Coronary artery (tissue), 2 donors: ENCODE measurements at places on chromosomes 7 and 10.

DNA sequence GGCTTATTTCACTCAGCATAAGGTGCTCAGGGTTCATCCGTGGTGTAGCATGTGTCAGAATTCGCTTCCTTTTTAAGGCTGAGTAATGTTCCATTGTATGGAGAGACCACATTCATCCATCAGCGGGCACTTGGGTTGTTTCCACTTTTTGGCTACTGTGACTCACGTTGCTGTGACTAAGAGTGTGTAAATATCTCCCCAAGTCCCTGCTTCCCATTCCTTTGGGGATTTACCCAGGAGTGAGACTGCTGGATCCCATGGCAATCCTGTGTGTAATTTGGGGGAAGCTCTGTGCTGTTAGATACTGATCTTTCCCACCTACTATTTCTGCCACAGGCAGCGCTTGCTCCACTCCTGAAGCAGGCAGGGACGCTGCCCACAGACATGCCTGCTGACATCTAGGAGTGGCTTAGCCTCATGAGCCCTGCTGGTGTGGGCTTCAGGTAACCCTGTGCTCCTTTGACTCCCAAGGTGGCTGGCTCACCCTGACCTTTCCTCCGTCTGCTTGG lies 346.0 kb downstream of the FRMD4A start:
- DNase-seq: peak; percentile 62

GRCh38 chr10:119362122-119362521 lies 154.8 kb downstream of the GRK5 start:
- DNase-seq: no peak

- no peak for DNase-seq
Observed at GRCh38 chr10:79403441-79404230, 41.8 kb downstream of the ZCCHC24 start.

- DNase-seq: no peak
Observed at GRCh38 chr7:86926732-86927131, 132.7 kb downstream of the ELAPOR2 start.

DNA sequence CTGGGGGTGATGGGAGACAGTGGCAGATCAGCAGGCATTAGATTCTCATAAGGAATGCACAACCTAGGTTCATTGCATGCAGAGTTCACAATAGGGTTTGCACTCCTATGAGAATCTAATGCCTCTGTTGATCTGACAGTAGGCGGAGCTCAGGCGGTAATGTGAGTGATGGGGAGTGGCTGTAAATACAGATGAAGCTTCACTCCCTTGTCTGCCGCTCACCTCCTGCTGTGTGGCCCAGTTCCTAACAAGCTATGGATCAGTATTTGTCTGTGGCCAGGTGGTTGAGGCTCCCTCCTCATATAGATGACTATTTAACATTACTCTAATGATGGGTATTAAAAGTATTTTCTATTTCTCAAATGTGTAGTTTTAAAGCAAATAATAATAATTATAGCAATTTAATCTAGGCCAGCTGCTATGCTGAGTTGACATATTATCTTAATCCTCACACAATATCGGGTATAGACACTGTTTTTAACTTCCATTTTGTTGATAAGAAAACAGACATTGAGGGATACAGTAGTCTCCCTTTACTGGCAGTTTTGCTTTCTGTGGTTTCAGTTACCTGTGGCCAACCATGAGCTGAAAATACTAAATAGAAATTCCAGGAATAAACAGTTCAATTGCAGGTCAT lies 39.9 kb downstream of the KIF20B start:
- no peak for DNase-seq

DNA sequence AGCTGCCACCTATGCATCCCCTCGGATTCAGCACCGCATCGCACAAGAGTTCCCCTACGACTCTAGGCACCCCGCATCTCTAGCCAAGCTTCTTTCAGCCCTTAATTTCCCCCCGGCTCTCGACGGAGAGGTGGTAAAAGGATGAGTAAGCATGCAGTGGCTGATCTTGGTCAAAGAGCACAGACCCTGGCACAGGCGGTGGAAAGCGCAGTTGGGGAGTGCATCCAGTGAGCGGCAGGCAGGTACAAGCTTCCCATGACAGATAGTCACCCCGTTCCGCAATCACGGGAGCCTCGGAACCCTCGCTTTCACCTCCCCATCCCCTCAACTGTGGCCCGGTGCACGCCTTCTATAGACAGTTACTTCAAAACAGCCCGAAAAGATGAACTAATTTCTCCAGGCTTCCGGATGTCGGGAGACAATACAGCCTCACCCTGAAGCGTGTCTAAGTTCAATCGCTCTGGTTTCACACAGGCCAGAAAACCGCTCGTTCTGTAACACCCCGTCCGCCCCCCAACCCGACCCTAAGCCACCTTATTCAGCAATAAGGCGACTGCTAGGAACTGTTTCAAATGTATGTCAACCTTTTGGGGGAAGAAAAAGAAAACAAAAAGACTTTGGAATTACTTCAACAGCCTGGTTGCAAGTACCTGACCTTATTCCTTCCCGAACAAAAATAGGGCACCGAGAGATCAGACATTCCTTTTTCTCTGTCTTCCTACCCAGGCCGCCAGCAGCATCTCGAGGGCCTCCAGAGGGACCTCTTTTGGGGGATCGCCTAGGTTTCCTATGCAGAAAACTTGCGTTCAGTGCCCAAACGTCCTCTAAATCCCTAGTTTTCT lies 1.4 kb downstream of the RHEB start:
- DNase-seq: peak; percentile 80

DNA sequence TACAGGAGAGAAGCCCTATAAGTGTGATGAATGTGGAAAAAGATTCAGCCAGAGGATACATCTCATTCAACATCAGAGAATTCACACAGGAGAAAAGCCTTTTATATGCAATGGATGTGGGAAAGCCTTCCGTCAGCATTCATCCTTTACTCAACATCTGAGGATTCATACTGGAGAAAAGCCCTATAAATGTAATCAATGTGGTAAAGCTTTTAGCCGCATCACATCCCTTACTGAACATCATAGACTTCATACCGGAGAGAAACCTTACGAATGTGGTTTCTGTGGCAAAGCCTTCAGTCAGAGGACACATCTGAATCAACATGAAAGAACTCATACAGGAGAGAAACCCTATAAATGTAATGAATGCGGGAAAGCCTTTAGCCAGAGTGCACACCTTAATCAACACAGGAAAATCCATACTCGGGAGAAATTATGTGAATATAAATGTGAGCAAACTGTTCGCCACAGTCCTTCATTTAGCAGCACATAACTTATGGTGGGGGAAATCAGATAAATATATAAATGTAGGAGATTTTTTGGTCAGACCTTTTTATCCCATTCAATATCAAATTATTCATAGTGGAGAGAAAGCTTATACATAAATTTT lies 12.1 kb upstream of the MRPS17 start:
- DNase-seq: no peak

GRCh38 chr7:2687338-2687869 lies 598 bp upstream of the AMZ1 start:
- no peak for DNase-seq

DNA sequence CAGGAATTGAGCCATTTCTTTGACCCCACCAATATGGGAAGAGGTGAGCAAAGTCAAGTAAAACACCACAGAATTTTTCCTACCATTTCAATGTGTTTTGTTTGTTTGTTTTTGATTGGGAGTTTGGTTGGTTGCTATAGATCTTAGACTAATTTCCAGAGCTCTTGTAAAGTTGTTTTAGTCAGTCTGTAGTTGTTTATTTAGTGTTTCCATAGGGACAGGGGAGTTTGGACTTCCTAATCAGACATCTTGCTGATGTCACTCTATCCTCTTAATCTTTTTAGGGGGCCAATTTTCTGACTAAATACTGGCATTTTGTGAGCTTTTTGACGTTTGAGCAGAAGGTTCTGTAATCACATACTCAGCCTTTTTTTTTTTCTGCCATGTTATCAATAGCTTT lies 266.9 kb downstream of the ABCA13 start:
- no peak for DNase-seq

GRCh38 chr10:43177595-43177994 lies 39.4 kb downstream of the CSGALNACT2 start:
- DNase-seq: no peak
